Stimulated activated CD8-positive, alpha-beta memory T cell treated with anti-CD3 and anti-CD28 coated beads, Interleukin-2, amount 100 ng/mL, for 48 hours (primary cell): ENCODE measurements at places on chromosomes 3 and 15.

- DNase-seq, result no peak
These were observed 89.3 kb upstream of the CCDC80 start for GRCh38 chr3:112730210-112730609.

- DNase-seq, result no peak
These were observed 209.4 kb downstream of the CADPS start for GRCh38 chr3:62665627-62666437.

- DNase-seq, result no peak
These were observed 29.7 kb downstream of the ATP6V1A start for GRCh38 chr3:113776564-113776963.

DNA sequence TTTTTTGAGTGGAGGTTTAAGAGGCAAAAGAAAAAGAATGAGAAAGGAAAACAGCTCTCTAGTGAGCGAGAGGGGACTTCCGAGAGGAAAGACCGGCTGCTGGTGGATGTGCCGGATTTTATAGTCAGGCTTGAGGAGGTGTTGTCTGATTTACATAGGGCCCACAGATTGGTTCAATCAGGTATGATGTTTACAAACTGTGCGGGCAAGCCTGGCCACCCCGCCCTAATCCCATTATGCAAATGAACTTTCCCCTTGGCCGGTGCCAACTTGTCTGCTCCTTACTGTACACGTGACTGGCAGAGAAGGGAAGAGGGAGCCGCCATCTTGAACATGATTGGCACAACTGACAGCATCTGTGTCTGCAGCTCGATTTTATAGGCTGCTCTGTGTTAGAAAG lies 44.7 kb downstream of the FAM43A start:
- no peak for DNase-seq

DNA sequence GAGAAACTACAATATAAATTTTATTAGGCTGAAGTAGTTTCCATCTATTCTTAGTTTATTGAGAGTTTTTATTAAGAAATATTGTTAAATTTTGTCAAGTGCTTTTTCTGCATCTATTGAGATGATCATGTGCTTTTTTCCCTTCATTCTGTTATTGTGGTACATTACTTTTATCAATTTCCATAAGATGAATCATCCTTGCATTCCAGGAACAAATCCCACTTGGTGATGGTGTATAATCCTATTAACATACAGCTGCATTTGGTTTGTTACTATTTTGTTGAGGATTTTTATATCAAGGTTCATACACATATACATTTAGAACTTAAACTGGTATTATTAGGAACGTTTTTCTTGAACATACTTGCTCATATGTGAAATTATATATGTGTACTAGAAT lies 199.8 kb downstream of the TBC1D5 start:
- DNase-seq, result no peak

DNA sequence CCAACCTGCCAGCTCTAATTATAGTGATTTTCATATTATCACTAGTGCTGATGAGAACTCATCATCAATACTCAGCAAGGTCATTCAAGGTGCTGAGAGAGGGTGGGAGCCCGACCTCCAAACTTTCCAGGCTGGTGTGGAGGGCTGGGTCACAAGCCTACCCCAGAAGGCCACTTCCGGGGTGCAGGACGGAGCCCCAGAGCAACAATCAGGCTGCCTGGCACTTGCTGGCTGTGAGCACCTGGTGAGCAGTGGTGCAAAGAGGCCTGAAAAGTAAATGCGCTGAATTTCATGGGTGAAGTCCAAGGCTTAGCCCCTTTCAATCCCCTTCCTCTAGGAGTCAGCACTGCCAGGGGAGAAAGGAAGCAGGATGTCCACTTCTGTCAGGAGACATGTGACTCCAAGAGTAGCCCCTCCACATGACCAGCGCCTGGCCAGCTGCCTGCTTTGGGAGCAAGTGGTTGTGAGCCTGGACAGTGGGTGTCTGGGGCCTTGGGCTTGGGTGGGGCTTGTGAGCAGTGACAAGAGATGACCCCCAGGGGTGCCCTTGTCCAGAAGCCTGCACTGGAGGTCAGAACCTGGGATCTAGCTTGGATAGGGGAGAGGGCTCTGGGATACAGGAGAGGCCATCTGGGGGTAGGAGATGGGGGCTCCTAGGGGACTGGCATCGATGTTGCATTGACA lies 165.0 kb upstream of the TLE3 start:
- DNase-seq, result no peak

- DNase-seq, result no peak
These were observed 234.3 kb downstream of the TLE3 start for GRCh38 chr15:69863446-69863845.

- no peak for DNase-seq
These were observed 65.4 kb upstream of the PFN2 start for GRCh38 chr3:150035910-150036612.

- DNase-seq, result no peak
These were observed 11.8 kb upstream of the LIPC start for GRCh38 chr15:58419803-58420524.

- no peak for DNase-seq
These were observed 38.8 kb downstream of the SMAD6 start for GRCh38 chr15:66740802-66741201.

DNA sequence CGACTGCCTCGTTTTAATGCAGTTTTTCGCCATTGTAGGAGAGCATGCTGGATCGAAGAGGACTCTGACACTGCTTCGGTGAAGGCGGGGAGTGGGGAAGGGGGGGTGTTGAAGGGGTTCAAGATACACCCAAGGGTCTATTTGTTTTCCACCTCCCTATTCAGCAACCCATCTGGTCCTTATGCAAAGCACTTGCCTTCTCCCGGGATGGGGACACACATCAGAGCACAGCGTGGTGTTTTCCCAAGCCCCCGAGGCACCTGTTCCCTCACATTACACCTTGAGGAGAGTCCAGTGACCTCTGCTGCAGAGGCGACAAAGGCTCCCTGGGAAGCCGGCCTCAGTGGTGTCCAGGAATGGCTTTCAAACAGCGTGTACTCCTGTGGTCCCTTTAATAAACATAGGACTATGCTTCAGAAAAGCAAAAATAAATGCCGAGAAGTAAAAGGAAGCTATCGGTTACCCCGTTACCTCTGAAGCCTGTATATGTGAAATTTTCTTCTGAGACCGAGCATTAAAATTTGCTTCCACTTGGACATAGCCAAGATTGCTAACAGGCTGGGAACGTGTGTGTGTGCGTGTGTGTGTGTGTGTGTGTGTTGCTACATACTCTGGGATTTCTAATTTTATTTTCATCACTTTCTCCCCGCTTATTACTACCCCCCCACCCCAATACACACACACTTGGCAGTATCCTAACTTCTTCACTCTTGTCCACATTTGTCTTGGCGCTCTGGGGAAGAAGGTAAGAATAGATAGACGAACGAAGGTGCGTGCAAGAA lies 53.2 kb downstream of the CCDC54 start:
- DNase-seq, result no peak

- no peak for DNase-seq
These were observed 573.9 kb downstream of the AGBL1 start for GRCh38 chr15:86653344-86654197.

DNA sequence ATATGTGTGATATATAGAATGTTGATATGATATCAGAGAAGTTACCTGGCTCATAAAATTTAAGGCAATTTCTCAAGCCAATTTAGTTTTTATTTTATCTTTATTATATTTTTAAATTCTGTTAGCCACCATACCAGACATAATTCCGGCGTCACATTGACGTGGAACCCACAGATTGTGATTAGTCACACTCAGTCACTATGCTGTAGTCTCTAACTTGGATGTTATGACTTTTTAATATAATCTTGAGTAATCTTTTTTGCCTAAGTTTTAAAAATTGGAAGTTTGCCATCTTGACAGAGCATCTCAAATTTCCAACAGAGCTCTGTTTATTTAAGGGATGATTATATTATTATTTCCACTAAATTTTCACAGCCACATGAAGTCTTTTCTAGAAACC lies 9.7 kb upstream of the DCLK3 start:
- DNase-seq, result no peak

DNA sequence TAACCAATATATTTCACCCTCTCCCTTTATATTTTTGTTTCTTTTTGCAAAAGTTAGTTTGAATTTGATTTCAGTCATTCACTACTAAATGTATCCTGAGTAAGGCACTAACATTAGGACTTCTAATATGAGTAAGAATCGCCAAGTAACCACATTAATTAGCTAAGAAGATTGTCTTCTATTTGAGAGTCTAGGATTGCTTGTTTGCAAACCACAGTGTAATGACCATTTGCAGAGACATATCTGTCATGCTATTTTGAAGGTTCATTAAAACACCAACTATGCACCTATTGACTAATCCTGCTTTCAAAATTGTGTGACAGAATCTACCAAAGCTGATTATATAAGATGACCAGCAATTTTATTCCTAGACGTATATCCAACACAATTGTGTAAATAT lies 5.3 kb upstream of the EID1 start:
- no peak for DNase-seq

DNA sequence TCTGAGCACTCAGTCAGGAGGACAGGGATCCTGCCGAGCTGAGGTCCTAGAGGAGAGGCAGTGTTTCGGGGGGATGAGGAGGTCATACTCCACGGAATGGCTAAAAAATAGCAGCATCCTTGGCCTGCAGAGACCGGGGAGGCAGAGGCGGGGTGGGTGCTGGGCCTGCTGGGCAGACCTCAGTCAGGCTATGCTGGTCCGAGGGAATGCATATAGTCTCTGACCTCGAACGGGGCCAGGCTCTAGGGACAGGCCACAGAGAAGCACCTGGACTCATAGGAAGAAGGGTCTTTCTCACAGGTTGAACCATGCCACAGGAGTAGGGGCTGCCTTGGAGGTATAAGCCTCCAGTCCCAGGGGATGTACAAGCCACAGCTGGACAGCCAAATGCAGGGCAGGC lies 14.0 kb upstream of the SKIC8 start:
- DNase-seq, result no peak

GRCh38 chr3:41940393-41940792 lies 21.5 kb downstream of the ULK4 start:
- no peak for DNase-seq

DNA sequence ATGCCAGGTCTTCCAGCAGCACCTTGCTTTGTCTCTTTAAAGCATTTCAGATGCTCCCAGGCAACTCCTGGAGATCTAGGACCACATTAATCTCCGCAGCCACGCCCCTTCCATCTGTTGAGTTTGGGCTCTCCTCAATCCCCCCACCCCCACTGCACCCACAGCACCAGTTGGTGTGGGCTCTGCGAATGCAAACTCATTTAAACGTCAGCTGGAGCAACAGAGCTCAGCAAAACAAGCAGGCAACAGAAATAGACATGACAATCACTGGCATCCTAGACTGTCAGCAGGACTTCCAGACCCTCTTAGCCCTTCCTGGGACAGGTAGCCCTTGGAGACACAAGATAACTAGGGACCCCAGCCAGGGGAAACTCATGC lies 106.9 kb downstream of the LSM3 start:
- no peak for DNase-seq

- DNase-seq, result no peak
These were observed 6.7 kb downstream of the CISH start for GRCh38 chr3:50604628-50605588.

DNA sequence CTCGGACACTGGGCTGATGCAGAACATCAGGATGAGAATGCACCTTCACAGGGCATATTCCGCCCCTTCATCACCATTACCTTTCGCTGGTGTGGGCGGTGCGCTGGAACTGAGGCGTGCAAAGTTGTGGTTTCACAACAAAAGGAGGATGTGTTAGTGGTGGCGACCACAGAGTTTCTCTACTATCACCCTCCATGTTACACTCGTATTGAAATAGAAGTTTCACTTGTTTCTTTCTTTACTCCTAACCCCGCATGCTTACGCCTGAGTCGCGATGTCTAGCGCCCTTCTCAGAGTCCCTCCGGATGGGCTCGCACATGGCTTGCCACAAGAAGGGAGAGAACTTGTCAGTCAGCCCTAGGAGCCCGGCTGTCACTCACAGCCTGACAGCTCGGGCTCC lies 148.7 kb downstream of the GABRB3 start:
- DNase-seq, result no peak

DNA sequence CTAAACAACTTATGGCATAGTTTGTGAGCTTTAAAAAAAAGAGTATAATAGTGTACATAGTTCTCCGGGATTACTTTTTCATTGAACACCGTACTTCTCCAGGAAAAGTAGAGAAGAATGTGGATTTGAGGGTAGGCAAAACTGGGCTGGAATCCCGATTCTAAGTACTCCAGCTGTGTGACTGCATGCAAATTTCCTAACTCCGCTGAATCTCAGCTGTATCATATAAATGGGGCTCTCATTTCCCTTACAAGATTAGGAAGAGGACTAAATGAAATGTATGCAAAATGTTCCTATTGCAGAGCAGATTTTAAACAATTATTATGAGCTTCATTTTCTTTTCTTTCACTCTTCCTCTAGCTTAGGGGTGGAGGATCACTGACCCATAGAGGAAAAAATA lies 70.3 kb upstream of the HERC1 start:
- no peak for DNase-seq

GRCh38 chr15:100769043-100769974 lies 110.3 kb upstream of the ALDH1A3 start:
- no peak for DNase-seq

GRCh38 chr3:156230278-156230900 lies 110.0 kb downstream of the KCNAB1 start:
- DNase-seq, result no peak

- no peak for DNase-seq
These were observed 176.5 kb downstream of the MBNL1 start for GRCh38 chr3:152445212-152445611.

- no peak for DNase-seq
These were observed 452.2 kb upstream of the TPRG1 start for GRCh38 chr3:188719545-188719944.

DNA sequence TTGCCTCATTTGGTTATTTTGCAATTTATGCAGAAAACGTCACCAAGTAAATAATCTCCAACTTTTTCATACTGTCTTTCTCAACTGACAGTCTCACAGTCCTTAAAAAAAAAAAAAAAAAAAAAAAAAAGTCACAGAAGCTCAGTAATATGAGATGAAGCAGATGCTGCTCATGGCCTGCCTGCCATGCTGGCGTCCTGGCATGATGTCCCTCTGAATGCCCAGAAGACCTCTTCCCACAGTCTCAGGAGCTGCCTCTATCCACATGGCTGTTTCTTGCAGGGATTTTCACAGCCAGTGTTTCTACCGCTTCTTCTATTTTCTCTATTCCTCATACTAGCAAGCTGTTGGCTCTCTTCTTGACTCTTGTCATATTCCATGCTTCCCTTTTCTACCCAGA lies 87.7 kb downstream of the TGFBR2 start:
- no peak for DNase-seq

GRCh38 chr15:41948490-41948889 lies 23.9 kb downstream of the EHD4 start:
- no peak for DNase-seq

- no peak for DNase-seq
These were observed 21.0 kb downstream of the PTH1R start for GRCh38 chr3:46898321-46899150.
